ENCODE measurements at places on chromosomes 7 and 10.

DNA sequence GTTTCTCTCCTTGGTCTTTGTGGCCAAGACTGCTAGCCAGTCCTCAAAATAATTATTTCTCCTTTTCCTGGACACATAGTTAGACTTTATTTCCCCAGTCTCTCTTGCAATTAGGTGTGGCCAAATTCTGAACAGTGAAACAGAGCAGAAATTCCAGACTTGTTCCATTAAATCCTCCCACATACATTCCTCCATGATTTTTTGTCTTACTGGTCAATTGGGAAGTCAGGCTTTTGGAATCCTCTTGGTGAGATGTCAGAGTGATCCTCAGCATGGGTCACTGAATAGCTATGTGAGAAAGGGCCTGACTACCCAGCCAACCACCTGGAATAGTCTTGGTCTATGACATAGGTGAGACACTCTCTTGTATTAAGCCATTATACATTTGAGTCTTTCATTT is 164.2 kb downstream of the DGKI start:
- DNase-seq = no peak

DNA sequence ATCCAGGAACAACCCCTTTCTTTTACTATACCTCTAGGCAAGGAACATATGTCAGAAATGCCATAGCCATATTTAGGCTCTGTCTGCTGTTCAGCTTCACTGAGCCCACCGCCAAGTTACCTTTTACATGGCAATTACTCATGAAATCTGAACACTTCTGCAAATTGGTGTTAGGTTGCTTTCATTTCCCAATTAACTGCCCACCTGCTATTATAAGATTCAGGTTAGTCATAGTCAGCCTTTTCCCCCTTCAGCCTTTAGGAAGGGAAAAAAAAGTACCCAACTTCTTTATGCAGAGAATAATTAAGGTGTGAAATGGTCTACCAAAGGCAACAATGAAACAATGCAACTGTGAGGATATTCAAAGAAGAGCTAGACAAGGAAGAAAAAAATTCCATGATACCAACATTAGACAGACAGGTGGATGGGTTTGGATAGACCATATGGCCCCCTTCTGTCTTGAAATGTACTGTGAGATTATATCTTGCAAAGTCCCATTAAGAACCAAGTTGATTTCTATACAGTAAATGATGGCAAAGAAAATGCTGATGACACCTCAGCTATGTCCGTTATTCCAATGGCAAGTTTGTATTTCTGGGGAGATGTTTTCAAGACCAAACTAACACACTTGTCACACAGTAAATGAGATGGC is 442.1 kb upstream of the NRP1 start:
- DNase-seq = no peak

GRCh38 chr10:67861750-67862432 is 22.6 kb upstream of the SIRT1 start:
- no peak for DNase-seq

- no peak for DNase-seq
Observed at GRCh38 chr10:100817268-100817839, 72.0 kb downstream of the PAX2 start.

- no peak for DNase-seq
Observed at GRCh38 chr7:70457883-70458680, 673.9 kb upstream of the GALNT17 start.

GRCh38 chr7:23696916-23697441 is 13.0 kb upstream of the STK31 start:
- peak; percentile 28 for DNase-seq

GRCh38 chr10:85642421-85643170 is 724.0 kb downstream of the GRID1 start:
- no peak for DNase-seq

DNA sequence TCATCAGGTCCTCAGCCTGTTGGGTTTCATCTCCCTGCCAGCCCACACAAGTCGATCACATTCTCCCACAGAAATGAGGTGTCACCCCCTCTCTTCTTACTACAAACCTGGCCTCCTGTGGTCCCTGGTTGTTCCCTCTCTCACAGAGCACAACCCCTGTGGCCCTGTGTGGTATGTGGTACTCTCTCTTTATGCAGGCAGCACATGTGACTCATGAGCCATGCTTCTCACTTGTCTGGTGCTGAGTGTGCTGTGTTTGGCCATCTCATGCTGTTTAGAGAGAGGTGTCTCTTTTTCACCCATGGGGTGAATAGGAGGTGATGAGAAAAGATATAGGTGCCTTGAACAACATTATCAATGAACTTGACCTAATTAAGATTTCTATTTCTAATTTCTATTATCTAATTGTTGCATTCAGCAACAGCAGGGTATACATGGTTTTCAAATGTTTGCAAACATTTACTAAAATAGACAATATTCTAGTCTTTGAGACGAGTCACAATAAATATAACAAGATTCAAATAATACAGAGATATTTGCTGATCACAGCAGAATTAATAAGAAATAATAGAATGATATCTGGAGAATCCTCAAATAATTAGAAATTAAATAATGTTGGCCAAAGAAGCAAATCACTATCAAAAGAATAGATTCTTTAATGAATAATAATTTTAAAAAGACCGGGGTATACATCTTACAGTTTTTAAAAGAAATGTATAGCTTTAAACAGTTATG is 633.8 kb upstream of the IGFBP3 start:
- no peak for DNase-seq

DNA sequence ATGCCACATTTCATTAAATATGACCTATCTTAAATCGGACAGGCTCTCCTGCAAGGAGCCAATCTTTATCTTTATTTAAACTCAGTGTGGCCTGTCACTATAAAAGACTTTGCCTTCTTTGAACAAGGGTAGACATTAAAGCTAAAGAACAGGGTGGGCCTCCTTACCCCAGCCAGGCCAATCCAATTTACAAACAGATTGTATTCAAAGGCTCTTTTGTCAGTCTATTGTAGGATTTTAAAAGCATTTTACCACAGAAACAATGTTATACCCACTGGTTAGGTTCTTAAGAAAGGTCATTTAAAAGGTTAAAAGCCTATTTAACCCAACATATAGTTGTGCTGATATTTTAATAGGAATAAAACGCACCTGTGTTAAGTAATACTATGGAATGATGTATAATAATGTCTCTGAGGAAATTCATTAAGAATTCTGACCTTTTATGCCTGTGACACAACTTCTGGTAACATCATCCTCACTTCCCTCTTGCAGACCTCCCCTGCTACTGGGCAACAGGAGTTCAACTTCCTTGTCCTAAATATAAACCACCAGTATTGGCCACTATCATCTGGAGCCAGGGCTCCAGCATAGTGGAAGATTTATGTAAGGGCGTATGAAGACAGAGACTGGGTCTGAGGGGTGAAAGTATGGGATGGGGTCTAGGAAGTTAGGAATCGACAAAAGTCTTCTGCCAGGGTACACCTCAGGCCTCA is 32.5 kb downstream of the MTERF1 start:
- no peak for DNase-seq

- DNase-seq = no peak
Observed at GRCh38 chr7:30936650-30937245, 25.1 kb downstream of the AQP1 start.

- no peak for DNase-seq
Observed at GRCh38 chr10:47389619-47390018, 5.5 kb upstream of the ZNF488 start.

Data from activated T-helper 1 cell treated with Interleukin-2 at 50 U/mL for 16 hours (primary cell).